ENCODE measurements at places on chromosomes 11 and 22. TPM values are rescaled to one million over a fixed set of nuclear protein-coding genes. Genes with fewer than 3 reads are reported as not detected.

DNA sequence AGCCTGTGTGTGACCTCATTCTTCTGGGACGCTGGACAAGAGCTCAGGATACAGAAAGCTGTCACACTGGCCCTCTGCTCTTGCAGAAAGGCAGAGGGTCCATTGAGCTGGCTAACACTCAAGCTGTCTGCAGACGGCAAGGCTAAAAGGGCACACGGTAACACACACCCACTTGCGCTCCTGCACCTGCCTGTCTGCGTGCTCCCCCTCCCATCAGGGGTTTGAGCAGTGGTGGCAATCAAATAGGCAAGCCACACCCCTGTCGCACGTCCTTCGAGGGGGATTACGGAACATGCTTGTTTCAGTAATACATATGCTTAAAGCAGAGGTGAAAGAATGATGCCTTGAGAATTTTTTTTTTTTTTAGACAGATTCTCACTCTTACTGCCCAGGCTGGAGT lies 7.1 kb upstream of the QSER1 start:
- DNase-seq: no peak
- no peaks in the 10 kb centered on the region for H3K27me3 ChIP-seq
- H3K4me3 ChIP-seq: no peak overlapping the region

GRCh38 chr11:132237781-132238180 lies 867.4 kb downstream of the NTM start:
- peaks cover 3% of the 10 kb centered on the region for H3K4me1 ChIP-seq
- no peaks in the 10 kb centered on the region for H3K27me3 ChIP-seq

GRCh38 chr11:23948851-23949250 lies 548.0 kb upstream of the LUZP2 start:
- no peak overlapping the region for H3K4me3 ChIP-seq
- no peak for DNase-seq
- H3K27ac ChIP-seq: no peak overlapping the region
- no peaks in the 10 kb centered on the region for H3K4me1 ChIP-seq
- H3K36me3 ChIP-seq: no peaks in the 10 kb centered on the region
- no peaks in the 10 kb centered on the region for H3K27me3 ChIP-seq

- no peak overlapping the region for H3K27ac ChIP-seq
- no peaks in the 10 kb centered on the region for H3K27me3 ChIP-seq
- no peaks in the 10 kb centered on the region for H3K36me3 ChIP-seq
These were observed 15.5 kb downstream of the SLC1A2 start for GRCh38 chr11:35403765-35404387.

GRCh38 chr11:47296045-47296444 lies 26.1 kb downstream of the MADD start:
- H3K36me3 ChIP-seq: peaks cover 75% of the 10 kb centered on the region
- H3K4me1 ChIP-seq: no peaks in the 10 kb centered on the region
- H3K27ac ChIP-seq: no peak overlapping the region
- H3K4me3 ChIP-seq: no peak overlapping the region
- no peak for DNase-seq
- no peaks in the 10 kb centered on the region for H3K27me3 ChIP-seq

GRCh38 chr11:79219186-79220045 lies 221.4 kb downstream of the TENM4 start:
- H3K4me3 ChIP-seq: no peak overlapping the region
- DNase-seq: no peak
- H3K27ac ChIP-seq: no peak overlapping the region
- no peaks in the 10 kb centered on the region for H3K4me1 ChIP-seq
- H3K27me3 ChIP-seq: no peaks in the 10 kb centered on the region
- no peaks in the 10 kb centered on the region for H3K36me3 ChIP-seq

DNA sequence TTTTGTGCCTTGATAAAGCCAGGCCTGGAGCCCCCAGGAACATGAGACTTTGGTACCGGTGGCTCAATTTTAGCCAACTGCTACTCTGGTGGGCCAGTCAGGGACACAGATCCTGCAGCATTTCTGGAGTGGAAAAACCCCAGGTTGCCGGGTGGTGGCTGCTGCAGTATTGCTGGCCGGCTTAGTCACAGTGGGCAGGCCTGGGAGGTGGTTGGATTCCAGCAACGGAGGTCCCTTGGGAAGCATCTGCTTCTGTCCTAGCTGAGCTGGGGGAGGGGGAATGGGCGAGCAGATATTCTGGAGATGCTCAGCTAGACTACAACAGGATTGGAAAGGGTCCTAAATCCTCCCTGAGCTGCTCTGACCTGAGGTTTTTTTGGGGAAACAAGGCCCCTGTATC lies 31.6 kb upstream of the ACCSL start:
- H3K4me3 ChIP-seq: no peak overlapping the region
- no peaks in the 10 kb centered on the region for H3K36me3 ChIP-seq
- peak overlapping the region; percentile 25 for H3K27ac ChIP-seq
- no peaks in the 10 kb centered on the region for H3K4me1 ChIP-seq
- H3K27me3 ChIP-seq: no peaks in the 10 kb centered on the region

- no peaks in the 10 kb centered on the region for H3K27me3 ChIP-seq
- H3K36me3 ChIP-seq: no peaks in the 10 kb centered on the region
- no peak overlapping the region for H3K27ac ChIP-seq
- DNase-seq: no peak
These were observed 69.6 kb upstream of the PITPNB start for GRCh38 chr22:27988704-27989103.

GRCh38 chr11:120747850-120748814 lies 236.6 kb downstream of the GRIK4 start:
- no peaks in the 10 kb centered on the region for H3K36me3 ChIP-seq
- H3K4me3 ChIP-seq: no peak overlapping the region
- DNase-seq: no peak
- H3K27ac ChIP-seq: no peak overlapping the region
- H3K4me1 ChIP-seq: no peaks in the 10 kb centered on the region
- H3K27me3 ChIP-seq: no peaks in the 10 kb centered on the region

DNA sequence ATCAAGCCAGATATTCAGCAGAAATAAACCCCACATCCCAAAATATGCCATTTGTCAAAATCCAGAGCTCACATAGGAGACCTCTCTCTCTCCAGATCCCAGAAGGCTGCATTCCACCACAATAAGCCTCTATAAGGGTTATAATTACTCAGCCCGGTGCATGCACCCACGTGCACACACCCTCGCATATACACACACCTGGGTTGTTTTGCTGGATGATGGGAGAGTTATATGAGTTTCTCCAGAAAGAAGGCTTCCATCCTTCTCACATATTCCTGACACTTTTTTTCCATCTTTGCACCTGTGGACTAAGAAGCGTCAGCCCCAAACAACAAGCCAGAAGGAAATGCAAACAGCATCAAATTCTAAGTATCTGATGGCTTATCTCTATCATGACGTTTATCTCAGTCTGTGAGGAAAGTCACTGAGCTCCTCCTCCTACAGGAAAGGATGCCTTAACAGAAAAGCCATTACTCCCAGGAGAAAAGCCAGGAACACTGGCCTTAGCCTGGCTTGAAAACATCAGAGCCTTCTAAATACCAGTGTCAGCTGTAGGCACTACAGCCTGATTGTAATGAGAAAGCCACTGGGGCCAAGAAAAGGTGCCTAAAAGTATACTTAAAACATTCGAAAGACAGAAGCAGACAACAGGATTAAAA lies 253.2 kb downstream of the LARGE1 start:
- no peak overlapping the region for H3K27ac ChIP-seq
- H3K27me3 ChIP-seq: no peaks in the 10 kb centered on the region
- no peaks in the 10 kb centered on the region for H3K4me1 ChIP-seq
- no peaks in the 10 kb centered on the region for H3K36me3 ChIP-seq

The APLNR gene
- total RNA-seq: 0.71 TPM

The OLFML1 gene
- 7.1 TPM for total RNA-seq

The MS4A3 gene
- total RNA-seq: not detected

The LRRC32 gene
- total RNA-seq: 21.6 TPM

The NXPE4 gene
- not detected for total RNA-seq

The SOX10 gene
- 9.7 TPM for total RNA-seq

The APOL4 gene
- total RNA-seq: 1.2 TPM
